Right ventricle myocardium superior (tissue), 1 donor: ENCODE measurements at places on chromosomes 3 and 15.
A peak's percentile ranks its signal among the peaks of the same experiment; 100 is the strongest.

DNA sequence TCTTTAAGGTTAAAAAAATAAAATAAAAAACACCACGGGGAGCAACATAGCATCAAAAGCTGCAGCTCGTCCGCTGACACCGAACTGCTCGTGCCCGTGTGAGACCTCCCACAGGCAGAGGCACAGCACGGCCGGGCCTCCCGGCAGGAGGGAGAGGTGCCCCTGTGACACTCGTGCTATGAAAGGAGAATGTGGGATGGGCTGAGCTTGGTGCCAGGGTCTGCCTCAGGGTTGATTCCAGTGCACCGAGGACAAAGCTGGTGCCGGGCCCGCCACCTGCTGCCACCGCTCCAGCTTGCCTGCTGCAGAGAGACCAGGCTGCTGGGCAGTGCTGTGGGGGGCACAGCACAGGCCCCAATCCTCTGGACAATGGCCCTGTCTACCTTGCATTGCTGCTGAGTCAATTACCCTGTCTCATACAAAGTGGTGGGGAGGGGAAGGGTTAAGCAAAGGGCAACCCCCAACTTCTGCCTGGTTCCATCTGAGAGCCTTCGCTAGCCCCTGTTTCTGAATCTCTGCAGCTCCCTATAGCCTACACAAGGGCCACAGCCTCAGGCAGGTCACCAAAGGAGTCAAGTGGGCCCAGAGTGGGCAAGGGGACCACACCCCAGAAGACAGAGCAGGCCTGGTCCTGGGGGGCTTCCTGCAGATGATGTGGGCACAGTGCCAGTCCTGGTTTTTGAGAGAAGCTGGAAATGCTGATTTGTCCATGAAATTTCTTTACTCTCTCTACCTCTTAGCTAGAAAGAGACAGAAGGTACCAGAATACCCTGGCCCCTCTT, 74.0 kb upstream of the SNRPA1 start:
- peak; percentile 75 for DNase-seq

DNA sequence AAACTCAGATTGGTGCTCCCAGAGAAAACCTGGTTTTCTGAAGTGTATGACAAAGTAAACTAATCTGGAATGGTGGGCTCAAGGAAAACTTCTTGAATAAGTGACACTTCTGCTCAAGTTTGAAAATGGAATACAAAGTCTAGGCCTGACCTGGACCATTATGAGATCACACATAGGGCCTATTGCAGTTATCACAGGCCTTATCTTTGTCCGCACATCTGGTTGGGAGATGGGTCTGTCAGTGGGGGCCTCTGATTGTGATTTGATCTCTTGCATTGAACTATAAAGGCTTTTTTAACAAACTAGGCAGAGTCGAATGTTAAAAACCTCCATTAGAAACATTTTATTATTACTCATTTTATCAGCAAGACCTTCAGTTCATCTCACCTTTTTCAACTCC, 405.6 kb downstream of the PTPRG start:
- DNase-seq, result no peak

- DNase-seq, result no peak
Measured at GRCh38 chr3:109351231-109351630, 13.9 kb upstream of the DPPA4 start.

DNA sequence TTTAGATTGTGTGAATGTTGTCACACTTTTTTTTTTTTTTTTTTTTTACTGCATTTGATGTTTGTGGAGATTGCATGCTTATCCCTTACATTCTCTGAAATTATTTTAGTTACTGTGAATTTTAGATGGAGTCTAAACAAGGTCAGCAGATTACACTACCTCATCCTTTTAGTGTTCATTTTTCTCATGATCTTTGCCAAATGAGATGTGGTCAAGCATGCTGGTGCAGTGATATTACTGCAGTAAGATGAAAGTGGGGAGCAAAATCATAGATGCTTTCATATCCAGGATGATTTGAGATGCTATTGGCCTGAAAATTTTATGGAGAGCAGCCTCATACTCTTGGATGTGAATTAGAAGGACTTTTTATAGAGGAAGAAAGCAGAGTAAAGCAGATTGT, 45.8 kb downstream of the SLC25A26 start:
- DNase-seq, result no peak

- DNase-seq, result no peak
Measured at GRCh38 chr15:40823572-40824343, 4.8 kb downstream of the PPP1R14D start.

DNA sequence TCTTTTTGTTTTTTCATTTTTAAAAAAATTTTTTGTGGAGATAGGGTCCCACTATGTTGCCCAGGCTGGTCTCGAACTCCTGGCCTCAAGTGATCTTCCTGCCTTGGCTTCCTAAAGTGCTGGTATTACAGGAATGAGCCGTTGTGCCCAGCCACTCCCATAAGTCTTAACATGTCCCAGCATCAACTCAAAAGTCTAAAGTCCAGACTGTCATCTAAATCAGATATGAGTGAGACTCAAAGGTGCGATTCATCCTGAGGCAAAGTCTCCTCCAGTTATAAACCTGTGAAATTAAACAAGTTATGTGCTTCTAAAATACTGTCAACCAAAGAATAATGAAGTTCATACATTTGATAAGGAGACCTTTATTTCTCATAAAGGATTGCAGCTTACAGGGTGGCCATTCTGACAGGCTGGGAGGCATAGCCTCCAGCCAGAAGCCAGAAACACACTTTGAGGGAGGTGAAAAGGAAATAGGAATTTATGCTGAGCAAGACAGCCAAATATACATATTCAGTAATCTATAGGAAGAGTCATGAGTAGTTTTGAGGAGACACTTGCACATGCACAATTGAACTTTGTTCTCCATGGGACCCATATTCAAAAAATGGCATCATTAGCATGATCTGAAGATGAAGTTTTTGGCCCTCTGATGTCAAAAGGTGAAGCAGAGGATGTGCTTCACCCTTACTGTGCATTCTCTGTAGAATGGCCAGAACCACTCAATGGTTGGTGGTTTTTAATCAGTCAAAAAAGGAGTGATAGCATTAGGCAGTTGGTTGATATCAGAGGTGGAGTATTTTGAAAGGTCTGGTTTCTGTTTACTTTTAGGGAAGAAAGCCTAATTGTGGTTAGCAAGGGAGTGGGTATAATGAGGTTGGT, 11.0 kb upstream of the ZNF662 start:
- no peak for DNase-seq

DNA sequence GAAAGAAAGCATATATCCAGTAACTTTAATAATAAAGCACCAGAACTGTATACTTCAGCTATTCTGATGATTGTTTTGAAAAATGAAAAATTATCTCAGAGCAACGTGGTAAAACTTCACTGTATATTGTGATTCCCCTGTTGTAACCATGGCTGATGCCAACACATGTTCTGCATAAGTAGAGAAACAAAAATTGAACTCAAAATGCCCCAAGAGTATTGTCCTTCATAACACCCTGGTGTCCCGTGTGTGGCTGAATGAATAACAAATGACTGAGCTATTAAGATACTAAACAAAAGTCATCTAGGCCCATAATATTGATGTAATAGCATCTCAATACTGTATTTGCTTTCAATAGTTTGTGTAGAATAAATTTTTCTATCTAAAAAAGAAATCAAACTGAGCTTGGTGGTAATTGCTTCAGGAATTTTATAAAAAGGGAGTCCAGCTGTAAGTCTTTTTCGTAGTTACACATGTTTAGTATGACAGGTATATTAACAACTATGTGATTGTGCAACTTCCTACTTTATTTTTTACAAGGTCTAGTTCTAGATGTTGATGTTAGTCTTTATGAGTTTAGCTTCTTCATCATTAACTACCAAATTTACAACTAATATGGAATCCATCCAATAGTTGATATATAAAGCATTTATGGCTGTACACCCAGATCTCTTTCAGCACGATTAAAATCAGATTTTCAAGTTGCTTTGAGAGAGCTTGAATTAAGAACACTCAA, 623.8 kb upstream of the AGTR1 start:
- no peak for DNase-seq

- DNase-seq, result no peak
Measured at GRCh38 chr3:189014526-189014925, 157.2 kb upstream of the TPRG1 start.

DNA sequence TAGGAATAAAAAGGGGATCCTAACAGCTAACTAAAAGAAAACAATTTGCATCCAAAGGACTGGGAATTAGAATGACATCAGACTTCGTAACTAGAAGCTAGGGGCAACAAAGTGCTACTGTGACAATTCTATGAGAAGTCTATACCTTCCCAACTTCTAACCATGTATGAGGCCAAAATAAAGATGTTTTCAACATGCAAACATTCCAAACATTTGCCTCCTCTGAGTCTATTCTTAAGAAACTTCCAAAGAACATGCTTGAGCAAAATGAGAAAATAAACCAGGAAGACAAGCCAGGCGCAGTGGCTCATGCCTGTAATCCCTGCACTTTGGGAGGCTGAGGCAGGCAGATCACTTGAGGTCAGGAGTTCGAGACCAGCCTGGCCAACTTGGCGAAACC, 13.1 kb upstream of the RNF7 start:
- no peak for DNase-seq

DNA sequence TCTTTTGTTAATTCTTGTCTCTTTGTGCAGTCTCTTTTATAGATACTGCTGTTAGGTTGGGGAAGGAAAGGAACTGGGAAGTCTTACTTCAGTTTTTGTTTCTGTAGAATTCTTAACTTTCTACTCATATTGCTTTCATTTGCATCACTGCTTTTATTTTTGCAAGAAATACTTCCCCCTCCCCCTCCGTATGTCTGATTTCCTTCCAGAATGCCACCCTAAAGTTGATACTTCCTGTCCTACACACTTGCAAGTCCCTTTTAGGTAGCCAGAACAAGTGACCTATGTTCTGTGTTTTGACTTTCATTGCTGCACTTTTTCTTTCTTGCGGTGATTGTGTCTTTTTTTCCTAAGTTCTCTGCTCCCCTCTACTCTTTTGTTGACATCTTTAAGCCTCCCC, 477.4 kb downstream of the RSL24D1 start:
- no peak for DNase-seq
